ENCODE measurements at places on chromosomes 4 and X.

- DNase-seq: no peak
Measured at GRCh38 chr4:176874721-176875445, 82.2 kb upstream of the VEGFC start.

GRCh38 chrX:154761977-154762536 lies 607 bp upstream of the DKC1 start:
- DNase-seq: no peak

- no peak for DNase-seq
Measured at GRCh38 chr4:85733798-85734197, 258.8 kb downstream of the ARHGAP24 start.

DNA sequence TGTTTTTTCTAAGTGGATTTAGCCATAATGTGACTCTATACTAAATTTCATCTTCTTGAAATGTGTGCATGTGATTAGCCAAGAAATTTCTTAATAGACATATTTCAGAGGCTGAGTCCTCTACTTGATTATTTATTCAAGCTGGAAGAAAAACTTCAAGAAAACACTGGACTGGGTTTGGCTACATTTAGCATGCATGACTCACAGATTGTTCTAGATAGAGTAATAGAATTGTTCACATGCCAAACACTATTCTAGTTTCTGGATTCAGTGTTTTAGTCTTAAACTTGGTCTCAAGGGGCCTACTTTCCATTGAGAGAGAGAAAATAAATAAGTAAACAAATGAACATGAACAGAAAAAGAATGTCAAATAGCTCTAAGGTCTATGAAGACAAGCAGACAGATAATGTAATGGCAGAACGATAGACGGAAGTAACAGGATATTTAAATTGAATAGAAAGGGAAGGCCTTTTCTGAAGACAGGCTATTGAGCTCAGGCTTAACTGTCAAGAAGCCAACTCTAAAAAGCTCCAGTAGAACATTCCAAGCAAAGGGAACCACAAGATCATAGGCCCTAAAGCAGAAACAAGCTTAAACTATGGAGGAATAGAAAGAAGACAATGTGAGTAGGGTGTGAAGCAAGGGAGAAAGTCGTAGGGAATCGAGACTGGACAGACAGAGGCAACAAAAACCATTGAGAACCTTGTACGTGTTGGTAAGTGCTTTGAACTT lies 104.6 kb downstream of the TMEM144 start:
- no peak for DNase-seq

- no peak for DNase-seq
Measured at GRCh38 chrX:41265615-41266014, 68.3 kb upstream of the DDX3X start.

DNA sequence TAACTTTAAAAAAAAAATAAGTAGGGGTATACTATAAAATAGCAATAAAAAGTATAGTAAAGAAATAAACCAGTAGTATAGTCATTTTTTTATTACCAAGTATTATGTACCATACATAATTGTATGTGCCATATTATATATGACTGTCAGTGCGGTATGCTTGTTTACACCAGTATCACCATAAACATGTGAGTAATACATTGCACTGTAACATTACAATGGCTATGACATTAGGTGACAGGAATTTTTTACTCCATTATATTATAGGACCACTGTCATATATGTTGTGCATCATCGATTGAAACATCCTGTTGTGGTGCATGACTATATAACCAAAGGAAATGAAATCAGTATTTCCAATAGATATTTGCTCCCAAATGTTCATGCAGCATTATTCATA lies 176.9 kb upstream of the ARHGAP24 start:
- no peak for DNase-seq

- DNase-seq: no peak
Measured at GRCh38 chr4:8647626-8648025, 55.1 kb downstream of the CPZ start.

DNA sequence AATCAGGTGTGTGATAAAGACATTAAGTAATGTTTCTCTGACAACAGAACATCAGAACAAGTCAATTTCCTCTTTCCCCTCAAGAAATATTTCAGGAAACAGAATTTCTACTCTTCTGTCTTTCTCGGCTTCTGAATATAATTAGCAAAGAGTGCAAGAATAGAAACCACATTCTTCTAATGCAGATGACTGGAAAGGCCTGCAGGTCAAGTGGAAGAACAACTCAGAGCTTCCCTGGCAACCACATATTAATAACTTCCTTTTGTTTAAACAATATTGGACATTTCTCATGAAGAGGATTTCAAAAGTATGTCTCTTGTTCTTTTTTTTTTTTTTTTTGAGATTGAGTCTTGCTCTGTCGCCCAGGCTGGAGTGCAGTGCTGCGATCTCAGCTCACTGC lies 225.5 kb downstream of the PARM1 start:
- DNase-seq: no peak

- DNase-seq: no peak
Measured at GRCh38 chr4:85715991-85716737, 241.2 kb downstream of the ARHGAP24 start.

GRCh38 chr4:147332091-147332490 lies 148.8 kb upstream of the EDNRA start:
- no peak for DNase-seq

DNA sequence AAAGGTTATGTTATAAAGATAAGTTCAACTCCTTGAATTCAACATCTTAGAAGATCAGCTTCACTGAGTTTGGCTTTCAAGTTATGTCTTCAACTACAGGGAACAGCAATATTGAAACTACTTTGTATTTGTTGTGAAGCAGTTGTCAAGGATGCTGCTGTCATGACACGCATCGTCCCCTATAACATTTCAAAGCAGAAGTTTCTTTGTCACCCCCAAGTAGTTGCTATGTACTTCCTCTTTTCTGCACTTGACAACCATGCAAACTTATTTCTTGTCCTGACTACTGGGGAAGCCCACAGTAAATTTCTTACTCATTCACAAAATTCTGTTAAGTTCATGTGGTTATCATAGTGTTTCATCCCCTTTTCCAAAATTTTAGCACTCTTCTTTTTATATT lies 14.3 kb downstream of the ANTXR2 start:
- no peak for DNase-seq

GRCh38 chrX:39777623-39778025 lies 320.1 kb downstream of the BCOR start:
- DNase-seq: no peak

GRCh38 chrX:154043003-154043763 lies 23.5 kb upstream of the IRAK1 start:
- no peak for DNase-seq
